Activated CD8-positive, alpha-beta memory T cell treated with anti-CD3 and anti-CD28 coated beads, Interleukin-2, amount 10 ng/mL, durations not matched to agents 7 days and 5 days (primary cell): ENCODE measurements at places on chromosomes 3 and 15.

- H3K36me3 ChIP-seq = peaks cover 13% of the 10 kb centered on the region
- no peak for DNase-seq
- peak overlapping the region; percentile 53 for H3K27ac ChIP-seq
- no peak overlapping the region for H3K4me3 ChIP-seq
- no peaks in the 10 kb centered on the region for H3K27me3 ChIP-seq
Observed at GRCh38 chr15:64619880-64620839, 155.2 kb downstream of the RBPMS2 start.

DNA sequence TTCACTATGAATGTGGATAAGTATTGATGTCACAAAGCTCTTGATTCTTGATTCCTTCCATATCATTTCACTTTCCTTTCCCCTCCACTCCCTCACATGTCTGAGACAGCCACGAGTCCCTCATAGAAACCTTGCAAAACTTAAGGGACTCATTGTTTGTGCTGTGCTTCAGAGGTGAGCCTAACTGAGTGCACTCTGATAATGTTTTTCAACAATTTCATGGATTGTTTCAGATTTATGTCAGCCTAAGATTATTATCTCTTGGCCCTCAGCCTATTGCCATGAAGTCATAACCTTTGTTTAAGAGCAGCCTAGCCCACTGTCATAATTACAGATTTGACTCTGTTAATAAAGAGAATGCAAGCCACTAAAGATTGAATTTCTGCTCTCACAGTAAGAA is 363.6 kb downstream of the MECOM start:
- H3K4me3 ChIP-seq = no peak overlapping the region
- no peaks in the 10 kb centered on the region for H3K36me3 ChIP-seq
- no peak for DNase-seq
- no peaks in the 10 kb centered on the region for H3K27me3 ChIP-seq
- H3K4me1 ChIP-seq = no peaks in the 10 kb centered on the region

DNA sequence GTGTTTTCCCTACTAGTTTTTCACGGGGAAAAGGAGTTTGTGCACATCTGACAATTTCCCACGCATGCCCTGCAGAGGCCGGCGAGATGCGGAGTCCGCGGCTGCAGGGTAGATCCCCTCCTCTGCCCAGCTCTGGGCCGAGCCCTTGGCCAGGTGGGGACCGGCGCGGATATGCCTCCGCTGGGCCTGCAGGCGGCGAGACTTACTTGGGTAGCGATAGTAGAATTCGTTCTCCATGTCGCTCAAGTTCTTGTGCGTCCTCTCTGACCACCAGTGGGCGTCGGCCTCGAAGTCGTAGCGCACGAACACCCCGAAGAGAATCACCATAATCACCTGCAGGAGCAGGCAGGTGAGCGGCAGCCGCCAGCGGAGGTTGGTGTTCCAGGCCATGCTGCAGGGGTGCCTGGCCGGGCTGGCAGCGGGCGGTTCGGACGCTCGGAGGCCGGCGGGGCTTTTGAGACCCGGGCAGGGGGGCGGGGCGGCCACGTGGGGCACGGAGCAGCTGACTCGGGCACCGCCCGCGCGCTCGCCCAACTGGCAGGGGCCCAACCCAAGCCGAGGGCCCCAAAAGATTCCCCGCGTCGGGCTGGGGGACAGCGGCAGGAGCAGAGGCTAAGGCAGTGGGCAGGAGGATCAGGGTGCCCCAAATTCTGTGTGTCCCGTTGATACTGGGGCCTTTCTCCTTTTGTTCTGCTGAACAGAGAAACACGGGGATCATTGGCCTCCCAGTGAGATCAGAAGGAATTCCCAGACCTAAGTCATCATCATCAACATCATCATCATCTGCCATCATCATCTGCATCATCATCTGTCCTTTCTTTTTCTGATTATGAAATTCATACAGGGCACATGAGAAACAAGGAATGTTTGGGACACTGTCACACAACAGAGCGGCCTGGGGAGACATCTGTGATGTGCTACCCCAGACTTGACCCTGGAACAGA is at the start of gene RHCG:
TSS of gene RHCG (minus strand) at position 429 of the 944 bp plus-strand sequence. CDS start at position 390, 39 bp downstream.
- H3K4me3 ChIP-seq = no peak within 1 kb of the TSS
- H3K36me3 ChIP-seq = no peaks in the 10 kb centered on the region
- no peak for DNase-seq
- H3K27ac ChIP-seq = no peak within 1 kb of the TSS
- peaks cover 13% of the 10 kb centered on the region for H3K4me1 ChIP-seq

GRCh38 chr3:59116233-59116537 is 66.4 kb upstream of the CFAP20DC start:
- no peaks in the 10 kb centered on the region for H3K36me3 ChIP-seq
- H3K27ac ChIP-seq = no peak overlapping the region
- H3K27me3 ChIP-seq = peaks cover 16% of the 10 kb centered on the region

DNA sequence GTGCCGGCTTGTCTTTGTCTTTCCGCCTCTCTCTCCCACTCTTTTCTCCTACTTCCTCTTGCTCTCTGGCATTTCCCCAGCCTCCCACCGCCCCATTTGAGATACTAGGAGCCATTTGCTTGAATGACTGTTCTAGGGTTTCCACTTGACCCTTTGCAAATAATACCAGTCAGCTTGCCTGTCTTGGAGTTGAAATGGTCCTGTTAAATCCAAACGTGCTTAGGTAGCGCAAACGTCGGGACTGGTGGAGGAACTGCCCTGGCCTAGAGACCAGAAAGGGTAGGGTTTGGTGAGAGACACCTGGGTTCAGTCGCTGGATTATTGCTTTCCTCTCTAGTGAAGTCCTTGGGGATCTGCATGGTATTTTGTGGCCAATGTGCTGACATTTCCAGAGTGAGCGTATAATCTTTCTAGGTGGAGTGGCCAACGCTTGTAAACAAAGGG is 10.6 kb downstream of the ZIC1 start:
- H3K36me3 ChIP-seq = peaks cover 3% of the 10 kb centered on the region
- no peak overlapping the region for H3K4me3 ChIP-seq
- H3K27me3 ChIP-seq = peaks cover 89% of the 10 kb centered on the region

GRCh38 chr3:190701096-190701532 is 161.4 kb downstream of the GMNC start:
- no peak overlapping the region for H3K27ac ChIP-seq
- H3K27me3 ChIP-seq = peaks cover 15% of the 10 kb centered on the region
- DNase-seq = no peak
- H3K36me3 ChIP-seq = no peaks in the 10 kb centered on the region
- H3K4me1 ChIP-seq = peaks cover 3% of the 10 kb centered on the region
